ENCODE measurements at places on chromosomes 1 and 21. TPM values are rescaled to one million over a fixed set of nuclear protein-coding genes. Genes with fewer than 3 reads are reported as not detected.

Gene KRTAP12-2
- total RNA-seq = not detected

GRCh38 chr1:113508364-113509164 is 118.2 kb downstream of the MAGI3 start:
- DNase-seq = no peak
- peaks cover 4% of the 10 kb centered on the region for H3K4me1 ChIP-seq
- no peaks in the 10 kb centered on the region for H3K27me3 ChIP-seq
- no peak overlapping the region for H3K4me3 ChIP-seq
- peaks cover 12% of the 10 kb centered on the region for H3K36me3 ChIP-seq

GRCh38 chr1:164716992-164717703 is 158.2 kb downstream of the PBX1 start:
- no peak overlapping the region for H3K4me3 ChIP-seq
- H3K27ac ChIP-seq = no peak overlapping the region
- peaks cover 24% of the 10 kb centered on the region for H3K4me1 ChIP-seq
- H3K27me3 ChIP-seq = peaks cover 2% of the 10 kb centered on the region
- no peaks in the 10 kb centered on the region for H3K36me3 ChIP-seq
- DNase-seq = no peak

GRCh38 chr21:16755061-16755460 is 757.8 kb upstream of the CXADR start:
- DNase-seq = no peak
- H3K4me1 ChIP-seq = peaks cover 2% of the 10 kb centered on the region
- no peak overlapping the region for H3K4me3 ChIP-seq
- no peaks in the 10 kb centered on the region for H3K27me3 ChIP-seq

- H3K4me3 ChIP-seq = no peak overlapping the region
- peaks cover 3% of the 10 kb centered on the region for H3K27me3 ChIP-seq
- H3K36me3 ChIP-seq = no peaks in the 10 kb centered on the region
- no peak for DNase-seq
These were observed 198.6 kb downstream of the PTPRC start for GRCh38 chr1:198837278-198838021.

- no peaks in the 10 kb centered on the region for H3K27me3 ChIP-seq
- no peak for DNase-seq
- H3K4me1 ChIP-seq = peaks cover 3% of the 10 kb centered on the region
- no peak overlapping the region for H3K4me3 ChIP-seq
- no peaks in the 10 kb centered on the region for H3K36me3 ChIP-seq
- no peak overlapping the region for H3K27ac ChIP-seq
These were observed 39.5 kb upstream of the TNFRSF1B start for GRCh38 chr1:12127206-12127810.

GRCh38 chr21:34204481-34205439 is 131.4 kb downstream of the MRPS6 start:
- peaks cover 54% of the 10 kb centered on the region for H3K4me1 ChIP-seq
- H3K27me3 ChIP-seq = peaks cover 29% of the 10 kb centered on the region
- peak; percentile 82 for DNase-seq
- peak overlapping the region; percentile 69 for H3K4me3 ChIP-seq
- H3K27ac ChIP-seq = peak overlapping the region; percentile 95
- H3K36me3 ChIP-seq = peaks cover 13% of the 10 kb centered on the region
